Left colon (tissue), 2 donors: ENCODE measurements at places on chromosomes 7 and 10. TPM values are rescaled to one million over a fixed set of nuclear protein-coding genes. Genes with fewer than 3 reads are reported as not detected.

GRCh38 chr7:97026715-97027426 is 2.2 kb upstream of the DLX5 start:
- DNase-seq: no peak

DNA sequence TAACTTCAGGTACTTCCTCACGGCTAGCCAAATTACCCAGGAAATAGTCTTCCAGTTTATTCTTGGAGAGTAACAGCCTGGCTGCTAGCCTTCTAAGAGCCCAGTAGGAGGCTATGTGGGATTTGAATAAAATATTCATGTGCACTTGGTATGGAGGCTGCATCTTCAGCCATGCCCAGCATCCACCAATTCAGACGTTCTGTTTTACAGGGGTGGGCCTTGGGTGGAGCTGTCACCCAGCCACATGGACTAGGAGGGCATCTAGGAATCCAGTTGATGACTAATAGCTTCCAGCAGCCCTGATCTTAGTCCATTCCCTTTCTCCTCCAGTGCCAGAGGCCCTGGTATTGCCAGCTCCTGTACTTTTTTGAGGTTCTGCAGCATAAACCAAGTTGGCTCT is 66.3 kb upstream of the ZRANB1 start:
- DNase-seq: no peak

GRCh38 chr7:129575699-129576098 is 35.8 kb upstream of the NRF1 start:
- DNase-seq: no peak

PPP1R3C gene
- total RNA-seq: 0.64 TPM
